Stimulated activated CD4-positive, alpha-beta T cell treated with anti-CD3 and anti-CD28 coated beads, TNF-alpha, amount 100 ng/mL, for 1 hour (primary cell): ENCODE measurements at places on chromosomes 1 and 21.

GRCh38 chr1:50278410-50278809, 144.8 kb downstream of the DMRTA2 start:
- no peak for DNase-seq

GRCh38 chr1:28281608-28282425, 22.5 kb downstream of the SESN2 start:
- DNase-seq, result no peak

- DNase-seq, result no peak
Observed at GRCh38 chr1:94602316-94602715, 60.8 kb upstream of the F3 start.

- no peak for DNase-seq
Observed at GRCh38 chr1:51600965-51601364, 15.9 kb upstream of the OSBPL9 start.

DNA sequence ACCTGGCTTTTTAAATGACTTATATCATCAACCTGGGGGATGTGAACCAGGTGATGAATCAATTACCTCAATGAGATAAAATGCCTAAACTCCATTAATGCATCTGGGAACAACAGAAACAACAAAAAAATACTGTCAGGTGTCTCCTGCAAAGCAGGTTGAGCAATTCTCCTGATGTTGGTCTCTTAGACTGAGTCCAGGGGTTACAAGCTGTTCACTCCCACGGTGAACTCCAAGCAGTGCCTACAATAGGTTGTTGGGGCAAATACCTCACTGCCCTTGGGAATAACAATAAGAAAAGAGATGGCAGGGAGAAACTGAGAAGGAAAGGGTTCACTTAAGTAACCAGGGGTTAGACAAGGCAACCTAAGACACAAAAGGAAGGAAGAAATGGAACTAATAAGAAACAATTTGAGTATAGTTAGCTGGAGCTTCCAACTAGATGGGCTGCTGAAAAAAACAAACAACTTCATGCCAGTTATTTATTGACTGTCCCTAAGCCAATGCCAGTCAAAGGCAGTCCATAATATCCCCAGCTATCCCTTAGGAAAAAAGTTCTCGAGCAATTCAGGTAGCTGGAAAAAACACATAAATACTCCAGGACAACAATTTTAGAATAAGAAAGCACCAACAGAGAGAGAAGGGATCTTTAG, 97.6 kb upstream of the MAGI3 start:
- DNase-seq, result no peak

DNA sequence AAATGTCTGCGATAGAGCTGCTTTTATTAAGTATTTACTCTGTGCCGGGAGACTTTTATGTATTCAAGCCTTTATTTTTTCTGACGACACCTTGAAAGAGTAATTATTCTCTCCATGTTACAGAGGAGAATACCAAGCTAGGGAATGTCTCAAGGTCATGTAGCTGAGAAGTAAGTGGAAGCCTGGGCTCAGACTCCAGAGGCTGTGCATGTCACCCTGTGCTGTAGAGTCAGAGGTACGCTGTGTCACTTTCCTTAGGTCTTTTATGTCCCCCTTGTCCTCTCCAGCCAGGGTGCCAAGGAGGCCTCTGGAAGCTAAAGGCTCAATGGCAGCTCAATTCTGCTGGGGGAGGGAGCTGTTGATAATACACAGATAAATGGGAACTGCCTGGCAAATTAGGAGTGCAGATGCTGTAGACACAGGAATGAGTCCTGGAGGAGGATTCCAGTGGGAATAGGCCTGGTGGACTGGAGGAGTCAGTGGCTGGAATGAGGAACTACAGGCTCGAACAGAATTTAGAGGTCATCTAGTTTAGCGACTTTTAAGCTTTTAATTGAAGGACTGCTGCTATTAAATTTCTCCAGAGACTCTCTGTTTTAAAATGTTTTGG, 9.3 kb upstream of the IL19 start:
- DNase-seq, result no peak

- DNase-seq, result no peak
Observed at GRCh38 chr1:2412773-2413494, 570 bp upstream of the PEX10 start.

GRCh38 chr1:187275985-187276575, 447.3 kb downstream of the PLA2G4A start:
- no peak for DNase-seq

DNA sequence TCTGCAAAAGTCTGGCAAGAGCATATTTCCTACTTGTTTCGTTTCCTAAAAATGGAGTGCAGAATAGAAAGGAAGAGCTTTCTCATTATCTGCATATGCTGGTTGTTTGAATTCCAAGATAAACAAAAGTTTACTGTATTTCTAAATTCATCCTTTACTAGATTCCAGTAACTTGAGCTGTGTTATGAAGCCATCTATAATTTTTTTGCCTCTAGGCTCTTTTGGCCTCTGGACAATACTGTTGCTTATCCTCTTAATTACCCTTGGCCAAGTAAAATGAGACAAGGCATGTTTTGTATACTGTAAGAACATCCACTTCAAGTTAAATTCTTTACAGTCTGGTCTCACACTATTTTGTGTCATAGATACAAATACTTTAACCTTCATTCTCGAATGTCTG, 45.6 kb upstream of the HFM1 start:
- no peak for DNase-seq

- no peak for DNase-seq
Observed at GRCh38 chr1:53636621-53637171, 102.3 kb downstream of the GLIS1 start.

- DNase-seq, result no peak
Observed at GRCh38 chr1:184524248-184524647, 137.4 kb downstream of the C1orf21 start.

GRCh38 chr1:145901312-145902021, 8.4 kb downstream of the ITGA10 start:
- DNase-seq, result no peak

DNA sequence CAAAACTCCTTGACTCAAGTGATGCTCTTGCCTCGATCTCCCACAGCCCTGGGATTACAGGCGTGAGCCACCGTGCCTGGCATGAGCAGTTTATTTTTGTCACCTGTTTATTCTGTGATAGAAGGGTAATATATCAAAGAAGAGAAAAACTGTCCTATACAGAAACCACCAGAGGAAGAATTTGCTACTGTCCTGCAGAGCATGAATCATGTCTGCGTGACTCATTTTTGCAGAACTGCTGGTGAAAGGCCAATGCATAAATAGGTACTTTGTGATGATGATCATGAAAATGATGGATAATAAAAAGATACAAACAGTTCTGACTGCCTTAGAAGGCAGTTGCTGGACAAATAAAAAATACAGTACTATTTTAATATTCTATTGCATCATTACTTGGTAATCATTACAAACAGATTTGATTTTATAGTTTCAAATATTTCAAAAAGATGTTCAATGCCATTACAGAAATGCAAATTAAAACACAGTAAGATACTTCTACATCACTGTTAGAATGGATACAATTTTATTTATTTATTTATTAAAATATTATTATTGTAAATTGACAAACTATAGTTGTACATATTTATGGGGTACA, 26.5 kb downstream of the RIPPLY3 start:
- DNase-seq, result no peak
